ENCODE measurements at places on chromosomes 1 and 21.

DNA sequence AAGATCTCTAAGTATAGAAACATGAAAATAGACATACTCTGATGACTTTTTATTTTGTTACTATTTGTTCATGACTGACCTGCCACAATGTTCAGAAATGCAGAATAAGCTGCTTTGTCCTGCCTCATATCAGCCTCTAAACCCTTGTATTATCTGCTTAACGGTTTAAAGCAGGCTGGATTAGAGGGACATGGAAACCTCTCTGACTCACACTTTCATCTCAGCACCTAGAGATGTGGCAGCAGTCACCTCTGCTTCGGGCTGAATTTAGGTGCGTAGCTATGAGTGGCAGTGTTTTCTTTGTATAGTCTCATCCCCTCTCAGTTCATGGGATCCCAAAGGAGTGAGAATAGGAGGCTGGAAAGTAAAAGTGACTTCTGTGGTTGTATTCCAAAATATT is 255.4 kb downstream of the RGS7 start:
- DNase-seq, result no peak

GRCh38 chr21:46660505-46660904 is 25.0 kb downstream of the PRMT2 start:
- DNase-seq, result no peak

GRCh38 chr1:67376381-67376780 is 53.8 kb downstream of the SERBP1 start:
- DNase-seq, result no peak

DNA sequence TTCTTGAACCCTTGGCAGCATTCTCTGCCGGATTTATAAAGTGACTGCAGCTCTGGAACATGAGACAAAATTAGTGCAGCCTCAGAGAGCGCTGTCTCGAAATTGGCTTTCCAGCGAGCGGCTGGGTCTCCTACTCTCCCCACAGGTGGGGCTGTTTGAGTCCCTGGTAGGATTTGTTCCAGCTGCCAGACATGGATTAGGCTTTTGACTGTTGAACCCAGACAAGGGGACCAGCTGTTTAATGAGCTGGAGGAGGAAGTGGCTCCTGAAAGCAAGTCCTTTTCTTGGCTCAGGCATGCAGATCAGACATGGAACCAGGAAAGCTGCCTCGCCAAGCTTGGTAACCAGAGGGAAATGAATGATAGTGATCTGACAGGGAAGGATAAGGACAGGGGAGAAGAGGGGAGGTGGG is 69.6 kb downstream of the UBIAD1 start:
- DNase-seq, result no peak
